Epithelial cell of umbilical artery (primary cell): ENCODE measurements at places on chromosomes 6 and 20. TPM values are rescaled to one million over a fixed set of nuclear protein-coding genes. Genes with fewer than 3 reads are reported as not detected.

TULP4 gene
- total RNA-seq = 66.4 and 82.5 TPM in 2 replicates

HFE gene
- 3.2 and 10.3 TPM in 2 replicates for total RNA-seq

GTSF1L gene
- total RNA-seq = 0.32 TPM in 1 of 2 replicates, not detected in the other

IMPG1 gene
- total RNA-seq = under 0.01 TPM in 1 of 2 replicates, not detected in the other

CCM2L gene
- total RNA-seq = 5.5 and 9.1 TPM in 2 replicates

SNX21 gene
- 22.4 and 32.5 TPM in 2 replicates for total RNA-seq

REM1 gene
- total RNA-seq = not detected in 2 replicates
